ENCODE measurements at places on chromosomes 1 and 21.

DNA sequence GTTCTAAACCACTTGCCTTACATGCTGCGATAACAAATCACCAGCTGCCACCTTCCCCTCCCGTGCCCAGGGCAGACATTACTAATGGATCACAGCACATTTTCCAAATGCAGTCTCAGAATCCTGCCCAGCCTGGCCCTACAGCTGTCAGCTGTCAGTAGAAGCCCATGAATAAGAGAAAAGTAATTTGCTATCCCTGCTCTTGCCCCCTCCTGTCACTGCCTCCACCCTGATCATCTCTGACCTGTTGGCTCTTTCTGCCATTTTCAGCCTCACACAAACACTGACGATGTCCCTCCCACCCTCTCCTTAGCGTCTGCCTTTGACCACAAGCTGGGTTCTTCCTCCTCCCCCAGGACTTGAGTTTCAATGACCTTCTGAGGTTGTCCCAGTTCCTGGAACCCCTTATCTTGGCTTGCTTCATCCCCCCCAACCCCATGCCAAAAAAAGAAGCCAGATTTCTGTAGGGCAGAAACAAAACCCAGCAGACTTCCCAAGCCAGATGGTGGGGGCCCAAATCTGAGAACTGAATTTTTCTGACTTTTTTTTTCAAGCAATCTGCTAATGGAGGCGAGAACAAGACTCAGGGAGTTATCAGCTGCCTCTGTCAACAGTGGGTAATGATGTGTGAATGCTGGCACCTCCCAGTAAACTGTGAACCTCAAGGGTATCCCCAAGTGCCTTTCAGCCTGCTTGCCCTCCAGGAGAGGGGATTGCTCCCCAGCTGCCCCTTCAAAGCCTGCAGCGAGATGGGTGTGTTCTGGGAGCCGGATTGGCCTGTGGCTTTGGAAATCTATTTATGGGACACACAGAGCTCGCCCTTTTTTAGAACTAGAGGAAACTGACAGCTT, 216.5 kb upstream of the VAMP3 start:
- DNase-seq: peak; percentile 81

GRCh38 chr1:182507685-182508084, 57.7 kb downstream of the RGSL1 start:
- DNase-seq: no peak

GRCh38 chr1:207822124-207822601, 70.3 kb downstream of the CD46 start:
- DNase-seq: no peak

DNA sequence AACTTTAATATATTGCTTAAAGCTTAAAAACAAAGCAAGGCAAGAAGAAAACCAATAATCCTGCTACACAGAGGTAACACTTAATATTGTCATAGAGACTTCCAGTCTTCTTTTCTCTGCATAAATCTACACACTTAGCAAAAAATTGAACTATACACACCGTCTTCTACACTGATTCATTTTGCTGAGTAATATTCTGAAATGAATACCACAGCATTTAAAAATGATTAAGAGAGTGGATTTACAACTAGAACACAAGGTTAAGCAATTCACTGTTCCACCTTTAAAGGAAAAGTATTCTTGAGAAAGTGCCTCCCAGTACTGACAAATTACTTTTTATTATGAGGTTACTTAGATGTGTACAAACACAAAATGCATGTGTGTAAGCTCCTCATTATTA, 22.2 kb upstream of the ITPKB start:
- DNase-seq: no peak

DNA sequence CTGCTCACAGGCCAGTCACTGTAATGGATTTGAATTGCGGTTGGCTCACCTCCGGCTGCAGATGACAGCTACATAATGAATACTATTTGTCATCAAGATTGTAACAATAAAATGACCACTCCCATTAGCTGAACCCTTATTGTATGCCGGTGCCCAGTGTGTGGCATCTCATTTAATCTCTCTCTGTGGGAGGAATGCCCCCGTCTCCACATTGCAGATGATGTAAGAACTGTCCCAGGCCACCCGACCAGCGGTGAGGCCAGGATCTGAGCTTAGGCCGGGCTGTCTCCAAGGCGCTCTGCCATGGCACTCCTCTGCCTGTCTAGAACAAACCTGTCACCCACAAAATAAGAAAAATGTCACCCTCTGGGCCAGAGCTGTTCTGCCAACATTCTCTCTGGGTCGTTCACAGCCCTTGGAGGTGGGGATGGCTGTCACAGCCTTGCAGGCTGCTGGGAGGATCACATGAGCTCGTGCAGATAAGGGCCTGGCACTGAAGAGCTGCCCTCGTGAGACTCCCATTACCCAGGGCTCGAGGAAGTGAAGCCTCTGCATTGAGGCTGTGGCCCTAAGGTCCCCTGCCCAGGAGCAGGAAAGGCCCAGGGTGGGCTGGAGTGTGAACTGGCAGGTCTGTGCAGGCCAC, 52.7 kb downstream of the ECE1 start:
- DNase-seq: no peak

- DNase-seq: no peak
These were observed 186.6 kb downstream of the GRIK1 start for GRCh38 chr21:29753216-29753615.

DNA sequence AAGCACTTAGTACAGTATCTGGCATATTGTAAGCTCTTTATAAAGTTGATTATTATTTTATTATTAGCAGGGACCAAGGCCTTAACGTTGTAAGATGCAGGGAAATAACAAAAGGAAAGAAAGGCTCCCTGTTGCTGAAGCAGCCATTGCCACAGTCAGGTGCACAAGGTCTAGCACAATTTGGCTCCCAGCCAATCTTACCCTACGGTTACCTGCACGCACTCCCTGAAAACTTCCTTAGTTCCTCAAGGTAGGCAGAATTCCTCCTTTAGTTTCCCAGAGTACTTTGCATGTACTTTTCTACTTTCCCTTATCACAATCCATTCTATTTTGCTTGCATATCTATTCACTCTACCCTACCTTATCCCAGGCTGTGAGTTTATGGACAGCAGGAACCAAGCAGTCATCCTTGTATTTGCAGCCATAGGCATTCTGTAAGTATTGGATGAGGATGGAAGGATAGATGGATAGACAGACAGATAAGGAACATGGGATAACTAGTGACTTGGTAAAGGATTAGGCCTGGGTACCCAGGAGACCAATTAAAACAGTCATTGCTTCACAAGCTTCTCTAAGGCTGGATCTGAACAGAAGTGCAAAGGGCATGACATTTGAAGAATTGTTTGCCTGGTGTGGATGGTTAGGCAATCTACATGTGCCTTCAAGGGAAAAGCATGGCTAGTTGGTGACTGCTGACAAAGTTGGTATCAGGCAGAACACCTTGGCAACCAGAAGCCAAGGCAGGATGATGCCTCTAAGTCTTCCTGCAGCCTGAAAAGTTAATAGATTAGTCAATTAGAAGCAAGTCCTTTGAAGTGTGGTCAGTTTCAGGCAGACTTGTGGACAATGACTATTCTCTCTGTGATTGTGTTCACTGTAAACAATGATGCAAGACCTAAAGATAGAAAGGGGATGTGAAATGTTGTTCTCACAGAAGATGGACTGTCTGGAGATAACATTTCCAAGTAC, 20.8 kb upstream of the JAK1 start:
- DNase-seq: no peak

DNA sequence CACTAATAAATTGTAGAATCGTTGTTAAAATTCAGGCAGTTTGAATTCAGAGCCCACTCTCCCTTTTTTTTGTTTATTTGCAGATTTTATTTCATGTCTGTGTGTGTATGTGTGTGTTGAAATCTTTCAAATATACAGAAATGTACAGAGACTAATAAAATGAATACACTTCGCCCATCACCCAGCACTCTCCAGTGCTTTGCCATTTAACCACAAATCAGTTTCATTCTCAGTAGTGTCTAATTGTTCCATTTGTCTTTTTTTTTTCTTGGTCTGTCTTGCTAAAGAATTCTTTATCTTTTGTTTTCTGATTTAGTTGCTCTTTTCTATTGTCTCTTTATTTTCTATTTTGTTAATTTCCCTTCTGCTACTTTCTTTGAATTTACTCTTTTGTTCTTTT, 99.7 kb downstream of the HIVEP3 start:
- DNase-seq: no peak

- DNase-seq: no peak
These were observed 8.1 kb upstream of the RNF187 start for GRCh38 chr1:228478912-228479711.

- DNase-seq: no peak
These were observed 106.5 kb upstream of the SLC45A1 start for GRCh38 chr1:8211251-8211882.

DNA sequence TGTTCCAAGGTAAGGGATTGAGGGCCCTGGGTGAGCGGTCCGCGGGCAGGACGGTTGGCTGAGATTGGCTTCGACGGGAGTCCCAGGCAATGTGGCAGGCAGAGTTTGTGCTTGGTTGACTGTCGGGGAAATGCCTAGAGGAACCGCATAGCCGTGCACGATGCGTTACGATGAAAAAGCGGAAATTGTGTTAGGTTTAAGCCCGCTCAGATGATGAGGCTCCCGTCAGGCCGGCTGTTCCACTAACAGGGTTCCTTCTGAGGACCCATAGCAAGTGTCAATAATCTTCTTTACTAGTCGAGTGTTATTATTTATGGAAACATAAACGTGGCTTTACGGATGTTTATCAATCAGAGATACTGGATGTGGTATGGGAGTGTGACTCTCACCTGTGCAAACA, 117.8 kb upstream of the COL6A1 start:
- no peak for DNase-seq

GRCh38 chr1:119656410-119656955, 8.4 kb upstream of the ZNF697 start:
- DNase-seq: no peak

DNA sequence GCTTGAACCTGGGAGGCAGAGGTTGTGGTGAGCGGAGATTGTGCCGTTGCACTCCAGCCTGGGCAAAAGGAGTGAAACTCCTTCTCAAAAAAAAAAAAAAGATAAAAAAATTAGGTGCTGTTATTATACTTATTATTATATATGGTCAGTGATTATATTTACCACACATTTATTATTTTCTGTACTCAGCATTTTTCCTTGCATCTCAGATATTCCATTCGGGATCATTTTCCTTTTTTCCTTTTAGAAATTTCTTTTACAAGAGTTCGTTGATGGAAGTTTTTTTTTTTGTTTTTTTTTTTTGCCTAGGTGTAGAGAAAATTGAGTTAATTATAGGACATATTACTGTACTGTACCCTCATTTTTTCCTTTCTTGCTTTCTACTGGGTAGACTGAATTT, 13.5 kb downstream of the CCDC30 start:
- DNase-seq: no peak

DNA sequence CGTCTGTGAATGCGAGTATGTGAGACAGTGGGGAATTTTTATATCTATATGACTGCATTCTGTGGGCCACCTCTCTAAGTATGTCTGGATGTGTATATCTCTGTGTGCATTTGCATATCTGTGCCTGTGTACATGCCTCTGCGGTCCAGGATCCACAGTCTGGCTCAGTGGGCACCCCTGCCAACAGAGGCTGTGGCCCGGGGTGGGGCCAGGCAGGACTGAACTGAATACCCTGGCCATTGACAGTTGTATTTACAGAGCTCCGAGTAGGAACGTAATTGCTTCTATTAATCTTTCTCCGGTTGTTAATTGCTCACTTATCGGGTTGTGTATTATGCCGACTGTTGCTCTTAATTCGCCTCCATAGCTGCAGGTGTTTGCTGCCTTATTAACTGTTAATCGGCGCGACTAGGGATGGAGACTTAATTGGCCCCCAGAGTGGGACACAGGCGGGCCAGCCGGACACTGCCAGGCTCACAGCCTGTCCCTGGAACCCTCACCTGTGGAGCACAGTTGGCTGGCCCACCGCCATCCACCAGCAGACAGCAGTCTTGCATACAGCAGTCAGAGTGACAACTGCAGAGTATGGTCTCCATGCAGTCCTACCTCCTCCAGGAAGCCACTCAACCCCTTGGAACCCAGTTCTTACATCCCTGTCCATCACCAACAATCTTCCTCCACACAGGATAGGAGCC, 22.4 kb upstream of the ADGRB2 start:
- no peak for DNase-seq

GRCh38 chr1:73382966-73383365, 815.0 kb downstream of the LRRIQ3 start:
- no peak for DNase-seq

DNA sequence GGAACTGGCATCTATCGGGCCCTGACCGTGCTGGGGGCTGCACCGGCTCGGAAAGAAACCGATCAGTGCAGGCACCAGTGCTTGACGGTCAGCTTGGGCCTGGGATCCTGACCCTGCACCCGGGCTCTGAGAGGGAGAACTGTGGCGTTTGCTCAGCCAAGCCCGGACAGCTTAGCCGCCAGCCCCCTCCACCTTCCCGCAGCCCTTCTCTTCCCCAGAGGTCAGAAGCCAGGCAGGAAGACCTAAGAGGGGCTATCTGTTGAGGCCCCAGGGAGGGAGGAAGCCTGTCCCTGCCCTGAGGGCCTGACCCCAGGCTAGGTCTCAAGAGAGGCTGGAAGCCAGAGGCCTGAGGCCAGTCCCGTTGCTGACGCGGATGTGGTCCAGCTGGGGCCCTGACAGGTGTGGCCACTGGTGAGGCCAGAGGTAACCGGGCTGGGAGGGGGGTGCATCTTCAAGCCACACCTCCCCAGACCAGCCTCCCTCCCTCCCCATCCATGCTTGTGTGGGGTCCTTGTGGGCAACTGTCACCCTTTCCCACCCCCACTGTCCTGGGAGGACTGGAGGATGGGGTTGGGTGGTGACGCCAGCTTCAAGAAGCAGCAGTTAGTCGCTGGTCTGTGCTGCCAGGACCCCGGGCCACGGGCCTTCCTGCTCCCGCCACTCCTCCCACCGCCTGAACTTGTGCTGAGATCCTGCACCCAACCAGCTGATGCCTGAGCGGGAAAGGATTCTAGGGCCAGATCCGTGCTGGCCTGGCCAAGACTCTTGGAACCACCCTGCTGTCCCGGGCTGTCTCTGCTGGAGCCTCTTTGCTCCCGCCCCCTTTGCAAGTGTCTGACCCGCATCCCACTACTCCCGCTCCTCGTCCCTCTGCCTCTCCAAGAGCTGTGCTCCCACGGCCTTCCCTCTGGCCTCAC, 2.6 kb upstream of the DVL1 start:
- no peak for DNase-seq

- DNase-seq: no peak
These were observed 290.9 kb downstream of the HLX start for GRCh38 chr1:221170171-221170570.

- no peak for DNase-seq
These were observed 1.9 kb upstream of the SFT2D2 start for GRCh38 chr1:168223681-168224540.

- no peak for DNase-seq
These were observed 66.1 kb downstream of the IARS2 start for GRCh38 chr1:220160027-220160426.

DNA sequence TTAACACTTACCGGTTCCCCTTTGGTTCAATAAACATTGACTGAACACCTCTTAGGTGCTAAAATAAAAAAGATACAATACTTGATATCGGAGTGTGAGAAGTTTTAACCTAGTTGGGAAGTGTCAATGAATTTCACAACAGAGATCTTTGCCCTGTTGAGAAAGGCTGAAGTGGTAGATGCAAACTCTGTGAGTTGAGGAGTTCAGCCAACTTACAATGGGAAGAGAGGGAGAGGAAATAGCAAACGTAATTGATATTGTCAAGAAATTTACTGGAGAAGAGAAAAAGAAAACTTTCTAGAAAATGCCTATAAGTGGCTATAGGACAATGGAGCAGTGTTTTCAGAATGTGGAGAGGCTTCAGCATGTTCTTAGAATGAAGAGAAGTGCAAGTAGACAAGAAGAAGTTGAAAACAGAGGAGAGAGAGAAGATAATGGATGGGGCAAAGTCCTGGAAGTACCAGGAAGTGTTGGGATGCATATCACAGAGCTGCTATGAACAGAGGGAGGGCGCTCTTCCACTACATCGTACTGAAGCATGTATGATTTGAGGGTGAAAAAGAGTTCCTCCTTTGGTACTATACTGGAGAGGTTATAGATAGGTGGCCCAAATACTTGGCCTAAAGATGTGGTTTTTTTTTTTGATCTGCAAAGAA, 48.9 kb downstream of the MEF2D start:
- no peak for DNase-seq
